ENCODE measurements at places on chromosomes 3 and 15.

- no peak for DNase-seq
These were observed 29.0 kb upstream of the NR2E3 start for GRCh38 chr15:71781179-71781964.

DNA sequence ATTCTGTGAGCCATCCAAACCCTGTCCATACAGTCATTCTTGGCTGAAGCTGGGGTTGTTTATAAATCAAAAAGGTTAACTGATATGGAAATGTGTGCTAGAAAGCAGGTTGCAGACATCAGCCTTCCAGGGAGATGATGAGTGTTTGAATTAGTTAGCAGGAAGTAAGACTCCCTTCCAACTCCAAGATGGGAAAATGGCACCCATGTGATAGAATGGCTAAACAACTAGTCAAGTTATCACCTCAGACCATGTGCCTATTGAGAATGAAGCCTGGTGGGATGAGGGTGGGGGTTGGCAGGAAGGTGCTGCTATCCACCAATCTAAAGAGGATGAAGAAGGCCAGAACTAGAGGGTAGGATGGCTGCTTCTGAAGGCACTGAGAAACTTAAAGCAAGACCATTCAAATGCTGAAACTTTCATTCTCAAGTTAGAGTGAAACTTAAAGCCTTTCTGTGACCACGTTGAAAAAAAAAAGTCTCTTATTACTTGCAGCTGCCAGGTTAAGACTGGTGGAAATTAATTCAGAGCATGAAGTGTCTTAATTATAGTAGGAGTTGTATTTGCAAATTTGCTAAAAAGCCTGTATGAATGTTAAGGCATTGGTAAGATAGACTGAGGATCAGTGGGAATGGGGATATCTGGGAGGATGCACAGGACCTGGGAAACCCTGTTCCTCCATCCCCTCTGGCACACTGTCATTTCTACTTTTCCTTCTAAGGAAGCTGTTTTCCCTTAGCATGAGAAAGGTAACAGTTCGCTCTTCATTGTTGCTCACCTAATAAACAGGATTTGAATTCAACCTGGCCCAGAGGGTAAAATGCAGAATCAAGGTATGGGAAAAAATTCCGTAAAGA is 36.8 kb downstream of the CCR3 start:
- no peak for DNase-seq

DNA sequence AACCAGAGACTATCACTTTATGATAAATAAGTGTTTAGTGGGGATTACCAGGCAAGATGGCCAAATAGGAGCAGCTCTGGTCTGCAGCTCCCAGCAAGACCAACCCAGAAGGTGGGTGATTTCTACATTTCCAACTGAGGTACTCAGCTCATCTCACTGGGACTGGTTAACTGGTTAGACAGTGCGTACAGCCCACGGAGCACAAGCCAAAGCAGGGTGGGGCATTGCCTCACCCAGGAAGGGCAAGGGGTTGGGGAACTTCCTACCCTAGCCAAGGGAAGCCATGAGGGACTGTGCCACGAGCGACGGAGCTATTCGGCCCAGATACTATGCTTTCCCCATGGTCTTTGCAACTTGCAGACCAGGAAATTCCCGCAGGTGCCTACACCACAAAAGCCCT is 171.0 kb downstream of the CTNNB1 start:
- DNase-seq, result no peak

GRCh38 chr3:53170325-53171063 is 9.5 kb downstream of the PRKCD start:
- peak; percentile 21 for DNase-seq

GRCh38 chr3:183581496-183582155 is 26.1 kb upstream of the KLHL6 start:
- no peak for DNase-seq

- DNase-seq, result no peak
These were observed 31.5 kb downstream of the ZFAND6 start for GRCh38 chr15:80090879-80091503.

GRCh38 chr3:39809181-39809994 is at the start of gene MYRIP:
Gene MYRIP (plus strand): TSS chr3:39809609. CDS start chr3:39900817, 91,208 bp downstream.
- peak; percentile 16 for DNase-seq

DNA sequence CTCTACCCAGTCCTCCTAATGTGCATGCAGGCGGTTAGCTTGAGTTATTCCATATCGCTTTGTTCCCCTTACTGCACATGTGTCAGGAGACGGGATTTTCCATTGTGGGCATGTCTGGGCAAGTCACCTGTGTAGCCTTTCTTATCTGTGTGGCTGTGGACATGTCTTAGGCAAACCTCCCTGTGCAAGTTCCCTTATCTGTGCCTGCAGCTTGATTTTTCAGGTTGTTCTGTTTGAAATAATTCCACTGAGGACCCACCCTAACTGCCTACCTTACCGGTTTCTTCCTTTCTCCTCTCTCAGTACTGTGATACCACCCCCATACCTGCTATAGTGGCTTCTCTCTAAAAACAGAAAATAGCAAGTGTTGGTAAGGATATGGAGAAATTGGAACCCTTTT is 113.6 kb downstream of the NEO1 start:
- DNase-seq, result no peak

DNA sequence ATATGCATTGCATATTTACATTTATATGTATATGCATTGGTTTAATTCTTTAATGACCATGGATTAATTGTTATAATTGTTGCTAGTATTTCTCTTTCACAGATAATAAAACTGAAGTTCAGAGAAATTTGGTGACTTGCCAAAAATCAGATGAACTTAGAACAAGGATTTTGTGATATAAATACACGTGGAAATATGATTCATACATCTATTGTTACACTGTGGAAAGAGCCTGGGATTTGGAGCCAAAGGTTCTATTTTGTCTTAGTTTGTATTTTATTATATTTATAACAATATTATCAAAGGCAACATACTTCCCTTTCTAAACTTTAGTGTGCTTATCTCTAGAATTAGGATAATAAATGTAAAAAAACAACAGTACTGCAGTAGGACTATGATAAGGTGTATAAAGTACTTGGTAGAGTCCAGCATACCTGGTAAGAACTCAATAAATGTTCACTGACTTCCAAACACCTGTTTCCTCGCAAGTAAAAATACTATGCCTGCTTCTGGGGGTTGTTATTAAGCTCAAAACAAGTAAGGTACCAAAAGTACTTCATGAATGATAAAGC is 342.9 kb downstream of the THSD4 start:
- no peak for DNase-seq

GRCh38 chr3:159898147-159898546 is 90.5 kb upstream of the IL12A start:
- no peak for DNase-seq

- DNase-seq, result no peak
These were observed 122.1 kb downstream of the CNTN6 start for GRCh38 chr3:1214933-1215332.

DNA sequence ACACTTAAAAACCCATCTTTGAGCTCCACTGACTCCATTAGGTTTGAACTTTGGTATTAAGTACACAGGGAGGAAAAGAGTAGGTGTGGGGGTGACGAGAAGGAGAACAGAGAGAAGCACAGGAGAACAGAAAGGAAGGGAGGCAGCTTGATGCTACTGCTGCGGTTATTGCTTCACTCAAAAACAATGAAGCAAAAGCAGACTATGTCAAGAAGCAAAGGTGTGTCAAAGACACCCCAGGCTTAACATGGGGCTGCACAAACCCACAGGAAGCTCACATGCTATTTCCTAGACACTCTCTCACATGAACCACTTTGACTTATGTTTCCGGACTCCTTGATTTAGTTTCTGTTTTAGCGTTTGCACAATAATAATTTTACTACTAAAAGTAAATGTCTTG is 961.0 kb upstream of the CFAP20DC start:
- no peak for DNase-seq

GRCh38 chr3:152555666-152556291 is 279.2 kb upstream of the P2RY1 start:
- no peak for DNase-seq

DNA sequence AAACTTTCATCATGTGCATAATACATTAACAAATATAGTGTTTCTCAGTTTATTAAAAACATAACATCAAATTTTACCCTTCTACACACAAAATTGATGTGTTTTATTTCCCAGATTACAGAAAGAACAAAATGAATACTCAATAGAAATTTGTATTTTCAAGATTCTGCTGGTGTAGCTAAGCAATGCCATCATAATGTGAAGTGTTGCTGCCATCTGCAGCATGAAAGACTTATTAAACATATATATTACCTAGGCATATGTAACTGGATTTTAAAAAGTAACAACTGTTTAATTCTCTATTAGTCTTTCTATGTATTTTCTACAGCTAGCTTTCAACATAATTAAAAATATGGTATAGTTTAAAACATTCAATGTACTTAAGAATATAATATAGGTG is 27.5 kb downstream of the PLSCR5 start:
- no peak for DNase-seq
